ENCODE measurements at places on chromosomes 4 and X. TPM values are rescaled to one million over a fixed set of nuclear protein-coding genes. Genes with fewer than 3 reads are reported as not detected.

GRCh38 chrX:1506916-1507315, 30.1 kb downstream of the P2RY8 start:
- no peaks in the 10 kb centered on the region for H3K4me1 ChIP-seq
- H3K36me3 ChIP-seq, result no peaks in the 10 kb centered on the region
- DNase-seq, result no peak

Gene ATP7A
- total RNA-seq, result 12.3 TPM

Gene GYPE
- total RNA-seq, result not detected

- no peak overlapping the region for H3K4me3 ChIP-seq
- DNase-seq, result no peak
- H3K4me1 ChIP-seq, result peaks cover 9% of the 10 kb centered on the region
- H3K27me3 ChIP-seq, result no peaks in the 10 kb centered on the region
- H3K36me3 ChIP-seq, result no peaks in the 10 kb centered on the region
Observed at GRCh38 chr4:159070742-159071141, 32.1 kb upstream of the RAPGEF2 start.

Gene IL1RAPL2
- total RNA-seq, result 0.80 TPM

DNA sequence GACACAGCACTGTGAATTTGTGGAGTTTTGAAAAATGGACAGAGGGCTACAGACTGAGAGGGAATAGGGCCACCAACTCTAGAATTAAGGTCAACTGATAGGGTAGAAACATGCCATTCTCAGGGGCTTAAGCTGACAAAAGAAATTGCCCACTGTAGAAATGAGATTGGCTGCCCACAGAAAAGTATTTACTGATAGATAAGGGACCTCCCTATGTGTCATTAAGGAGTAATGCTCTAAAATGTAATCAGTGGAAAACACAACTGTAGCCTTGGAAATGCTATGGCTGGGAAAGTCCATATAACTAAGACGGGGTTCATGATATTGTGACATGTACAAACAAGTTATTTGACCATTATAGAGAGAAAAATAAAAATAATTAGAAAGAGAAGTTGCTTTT, 4.6 kb downstream of the RTL9 start:
- no peak for DNase-seq
- H3K36me3 ChIP-seq, result no peaks in the 10 kb centered on the region
- peak overlapping the region; percentile 39 for H3K27ac ChIP-seq

Gene CACNA1F
- 0.19 TPM for total RNA-seq

Gene NSD2
- total RNA-seq, result 212 TPM

DNA sequence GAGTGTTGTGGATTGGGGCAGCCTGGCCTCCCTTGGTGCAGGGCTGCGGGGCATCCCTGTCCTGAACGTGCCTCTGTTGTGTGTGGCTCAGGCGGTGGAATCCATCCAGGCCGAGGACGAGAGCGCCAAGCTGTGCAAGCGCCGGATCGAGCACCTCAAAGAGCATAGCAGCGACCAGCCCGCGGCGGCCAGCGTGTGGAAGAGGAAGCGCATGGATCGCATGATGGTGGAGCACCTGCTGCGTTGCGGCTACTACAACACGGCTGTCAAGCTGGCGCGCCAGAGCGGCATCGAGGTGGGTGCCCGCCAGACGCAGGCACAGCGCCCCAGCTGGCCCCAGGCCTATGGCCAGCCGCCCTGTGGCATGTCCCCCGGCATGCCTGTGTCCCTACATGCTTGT, 25.6 kb downstream of the MAEA start:
- H3K27ac ChIP-seq, result no peak overlapping the region
- H3K27me3 ChIP-seq, result no peaks in the 10 kb centered on the region
- H3K4me1 ChIP-seq, result peaks cover under 1% of the 10 kb centered on the region
- peaks cover 28% of the 10 kb centered on the region for H3K36me3 ChIP-seq

DNA sequence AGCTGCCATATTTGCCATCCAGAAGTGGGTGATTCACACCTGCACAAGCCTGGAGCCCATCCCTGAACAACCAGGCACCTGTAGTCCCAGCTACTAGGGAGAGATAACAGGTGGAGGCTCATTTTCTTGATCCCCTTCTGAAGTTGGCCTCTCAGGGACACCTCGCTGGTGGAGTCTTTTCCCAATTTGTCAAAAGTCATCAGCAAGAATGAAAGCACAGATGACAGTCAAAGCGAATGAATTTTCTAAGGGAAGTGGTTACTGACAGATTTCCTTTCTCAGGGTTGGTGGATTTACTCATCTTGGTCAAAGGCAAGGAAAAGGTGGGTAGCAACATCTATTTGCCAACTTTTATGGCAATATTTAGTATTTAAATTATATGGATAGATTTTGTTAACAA, 36.5 kb downstream of the FGFBP1 start:
- no peaks in the 10 kb centered on the region for H3K4me1 ChIP-seq
- peaks cover 21% of the 10 kb centered on the region for H3K27me3 ChIP-seq

DNA sequence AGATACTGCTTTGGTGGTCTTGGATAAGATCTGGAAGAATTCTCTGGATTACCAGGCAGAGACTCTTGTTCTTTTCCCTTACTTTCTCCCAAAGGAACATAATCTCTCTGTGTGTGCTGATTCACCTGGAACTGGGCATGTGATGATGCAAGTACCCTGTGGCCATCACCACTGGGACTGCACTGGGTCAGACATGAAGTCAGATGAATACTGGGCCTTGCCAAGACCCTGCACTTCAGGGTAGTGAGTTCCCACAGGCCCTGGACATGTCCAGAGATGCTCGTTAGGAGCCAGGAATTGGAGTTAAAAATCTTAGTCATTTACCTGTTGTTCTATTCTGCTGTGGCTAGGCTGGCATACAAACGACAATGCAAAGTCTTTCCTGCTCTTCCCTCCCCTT, 290.1 kb upstream of the BMP3 start:
- H3K36me3 ChIP-seq, result peaks cover 3% of the 10 kb centered on the region
- no peak overlapping the region for H3K27ac ChIP-seq
- H3K27me3 ChIP-seq, result no peaks in the 10 kb centered on the region
- H3K4me1 ChIP-seq, result no peaks in the 10 kb centered on the region

DNA sequence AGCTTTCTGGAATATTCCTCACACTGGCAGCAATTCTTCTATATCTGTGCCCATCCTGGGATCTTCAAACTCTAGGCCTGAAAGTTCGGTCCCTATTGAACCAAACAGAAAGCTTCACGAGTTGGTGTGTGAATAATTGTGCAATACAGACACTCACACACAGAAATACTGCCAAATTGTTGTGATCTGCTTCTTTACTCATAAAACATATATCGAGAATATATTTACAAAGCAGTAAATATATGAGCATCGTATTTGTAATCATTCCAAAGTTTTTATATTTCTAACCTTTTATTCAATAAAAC, 56.6 kb upstream of the BEX4 start:
- no peaks in the 10 kb centered on the region for H3K27me3 ChIP-seq
- no peak overlapping the region for H3K4me3 ChIP-seq
- peaks cover 8% of the 10 kb centered on the region for H3K4me1 ChIP-seq
- no peak overlapping the region for H3K27ac ChIP-seq
- DNase-seq, result no peak

GRCh38 chrX:40068048-40068447, 29.7 kb downstream of the BCOR start:
- H3K36me3 ChIP-seq, result peaks cover 19% of the 10 kb centered on the region
- DNase-seq, result no peak
- H3K4me3 ChIP-seq, result no peak overlapping the region
- peaks cover 5% of the 10 kb centered on the region for H3K4me1 ChIP-seq
- H3K27me3 ChIP-seq, result no peaks in the 10 kb centered on the region
- no peak overlapping the region for H3K27ac ChIP-seq

DNA sequence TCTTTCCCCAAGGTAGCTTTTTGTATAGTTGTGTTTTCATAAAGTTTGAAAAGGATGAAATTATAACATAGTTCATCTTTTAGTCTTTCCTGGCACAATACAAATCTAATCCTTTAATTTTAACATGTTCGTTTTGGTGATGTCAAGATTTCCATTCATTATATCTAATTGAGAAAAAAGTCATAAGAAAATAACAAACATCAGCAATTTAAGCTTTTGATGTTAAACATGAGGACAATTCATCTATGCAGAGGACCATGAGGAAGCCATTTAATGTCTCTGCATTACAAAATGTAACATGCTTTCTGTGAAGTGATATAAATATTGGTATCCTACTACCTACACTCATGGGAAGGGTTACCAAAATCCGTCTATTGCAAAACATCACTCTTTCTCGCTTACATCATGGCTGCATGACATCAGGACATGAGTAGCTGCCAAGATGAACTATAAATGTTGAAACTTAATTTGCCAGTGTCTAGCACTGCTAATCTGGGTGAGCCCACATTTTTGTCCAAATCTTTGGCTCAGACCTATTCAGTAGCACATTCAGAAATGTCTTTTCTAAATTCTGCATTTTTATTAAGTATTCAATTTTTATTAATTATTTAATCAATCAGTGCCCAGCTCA, 9.5 kb downstream of the EPGN start:
- H3K27me3 ChIP-seq, result no peaks in the 10 kb centered on the region
- no peak for DNase-seq
- H3K4me1 ChIP-seq, result no peaks in the 10 kb centered on the region
- no peak overlapping the region for H3K27ac ChIP-seq

DNA sequence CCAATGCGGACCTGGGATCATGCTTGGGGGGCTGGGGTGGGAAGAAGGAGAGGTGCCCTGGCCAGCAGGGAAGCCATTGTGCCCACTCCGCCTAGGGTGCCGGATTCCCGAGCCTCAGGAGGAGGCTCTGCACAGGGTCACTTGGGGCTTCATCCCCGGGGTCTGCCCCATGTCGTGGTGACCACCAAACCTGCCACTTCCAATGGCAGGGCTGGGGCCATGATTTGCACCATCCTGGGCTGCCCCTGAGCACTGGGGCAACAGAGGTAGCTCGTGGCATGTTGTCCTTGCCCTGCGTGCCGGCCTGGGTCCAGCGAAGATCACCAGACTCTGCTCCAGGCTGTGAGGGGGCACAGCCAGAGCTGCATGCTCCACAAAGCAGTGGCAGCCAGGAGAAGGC, 71.4 kb upstream of the DCAF12L2 start:
- DNase-seq, result no peak
- H3K27ac ChIP-seq, result no peak overlapping the region
- no peaks in the 10 kb centered on the region for H3K27me3 ChIP-seq
- no peaks in the 10 kb centered on the region for H3K36me3 ChIP-seq
- H3K4me3 ChIP-seq, result no peak overlapping the region

Gene PAGE2
- total RNA-seq, result not detected

Gene MAGEE1
- total RNA-seq, result 9.6 TPM

DNA sequence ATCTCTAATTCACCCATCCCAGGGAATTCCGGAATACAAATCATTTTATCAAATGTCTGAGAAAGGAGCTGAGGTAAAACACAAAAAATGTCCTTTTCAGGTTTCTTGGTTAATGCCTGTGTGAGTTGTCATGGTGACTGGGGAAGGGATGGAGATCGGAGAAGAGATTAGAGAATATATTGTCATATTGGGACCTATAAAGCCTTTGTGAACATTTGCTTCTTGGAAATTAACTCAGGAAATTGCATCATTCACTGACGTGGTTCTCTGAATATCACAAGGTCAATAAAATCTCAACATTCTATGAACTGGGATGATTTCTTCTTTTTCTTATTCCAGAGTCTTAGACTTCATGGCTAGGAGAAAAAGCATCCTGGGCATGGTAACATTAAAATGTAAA, 174.8 kb upstream of the GLRA2 start:
- H3K27ac ChIP-seq, result no peak overlapping the region
- no peak overlapping the region for H3K4me3 ChIP-seq
- DNase-seq, result no peak
- H3K36me3 ChIP-seq, result peaks cover 1% of the 10 kb centered on the region
- H3K4me1 ChIP-seq, result no peaks in the 10 kb centered on the region
- no peaks in the 10 kb centered on the region for H3K27me3 ChIP-seq
